NCI-H1436 treated with DMSO at 0.1 percent for 48 hours (cell line): ENCODE measurements at places on chromosomes 12 and 14.

DNA sequence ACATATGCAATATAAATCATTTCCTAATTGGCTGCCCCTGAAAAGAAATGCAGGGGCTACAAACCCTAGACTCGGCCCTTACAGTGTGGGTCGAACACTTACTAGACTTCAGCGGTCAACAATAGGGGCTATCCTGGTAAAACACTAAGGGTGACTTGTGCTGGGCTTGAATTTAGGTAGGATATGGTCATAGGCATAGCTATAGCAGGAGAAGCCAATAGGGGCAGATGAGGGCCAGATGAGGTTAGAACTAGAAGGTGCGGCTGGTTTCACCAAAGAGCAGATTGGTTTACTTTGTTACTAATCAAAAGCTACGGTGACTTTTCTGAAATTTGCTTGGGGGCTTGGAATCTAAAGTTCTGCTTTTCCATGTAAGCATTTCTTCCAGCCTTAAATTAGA is 282.3 kb upstream of the DIO2 start:
- no peak for DNase-seq

DNA sequence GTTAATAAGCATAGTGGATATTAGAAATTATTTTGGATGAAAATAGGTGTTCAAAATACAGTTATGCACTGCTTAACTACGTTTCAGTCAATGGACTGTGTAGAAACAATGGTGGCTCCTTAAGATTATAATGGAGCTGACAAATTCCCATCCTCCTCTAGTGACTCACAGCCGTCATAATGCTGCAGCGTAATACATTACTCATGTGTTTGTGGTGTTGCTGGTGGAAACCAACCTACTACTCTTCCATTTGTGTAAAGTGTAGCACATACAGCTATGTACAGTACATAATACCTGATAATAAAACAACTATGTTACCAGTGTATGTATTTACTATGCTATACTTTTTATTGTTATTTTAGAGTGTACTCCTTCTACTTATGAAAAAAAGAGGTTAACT is 111.2 kb upstream of the TMCC3 start:
- no peak for DNase-seq

DNA sequence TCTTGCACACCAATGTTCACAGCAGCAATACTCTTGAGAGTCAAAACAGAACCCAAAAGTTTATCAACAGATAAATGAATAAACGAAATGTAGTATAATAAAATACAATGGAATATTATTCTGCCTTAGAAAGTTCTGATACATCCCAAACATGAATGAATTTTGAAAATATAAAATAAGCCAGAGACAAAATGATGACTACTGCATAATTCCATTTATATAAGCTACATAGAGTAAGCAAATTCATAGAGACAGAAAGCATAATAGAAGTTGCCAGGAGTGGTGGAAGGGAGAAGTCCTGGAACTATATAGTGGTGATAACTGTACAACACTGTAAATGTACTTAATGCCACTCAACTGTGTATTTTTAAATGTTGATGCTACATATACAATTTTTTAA is 21.1 kb downstream of the KDM5A start:
- no peak for DNase-seq

- no peak for DNase-seq
Measured at GRCh38 chr14:23055621-23056144, 1.6 kb downstream of the CDH24 start.

- no peak for DNase-seq
Measured at GRCh38 chr14:95221531-95221930, 64.2 kb upstream of the DICER1 start.

DNA sequence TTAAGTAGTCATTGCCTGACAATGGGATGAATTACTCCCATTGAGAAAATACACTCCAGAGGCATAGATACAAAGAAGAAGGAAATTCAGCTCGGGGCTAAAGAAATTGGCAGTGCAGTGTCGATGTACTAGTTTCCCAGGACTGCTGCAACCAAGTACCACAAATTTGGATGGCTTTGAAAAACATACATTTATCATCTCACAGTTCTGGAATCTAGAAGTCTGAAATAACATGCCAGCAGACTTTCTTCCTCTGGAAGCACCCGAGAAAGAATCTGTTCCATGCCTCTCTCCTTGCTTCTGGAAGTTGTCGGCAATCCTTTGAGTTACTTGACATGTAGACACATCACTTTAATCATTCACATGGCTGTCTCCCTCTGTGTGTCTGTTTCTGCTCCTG is 101.9 kb downstream of the TMTC3 start:
- no peak for DNase-seq

DNA sequence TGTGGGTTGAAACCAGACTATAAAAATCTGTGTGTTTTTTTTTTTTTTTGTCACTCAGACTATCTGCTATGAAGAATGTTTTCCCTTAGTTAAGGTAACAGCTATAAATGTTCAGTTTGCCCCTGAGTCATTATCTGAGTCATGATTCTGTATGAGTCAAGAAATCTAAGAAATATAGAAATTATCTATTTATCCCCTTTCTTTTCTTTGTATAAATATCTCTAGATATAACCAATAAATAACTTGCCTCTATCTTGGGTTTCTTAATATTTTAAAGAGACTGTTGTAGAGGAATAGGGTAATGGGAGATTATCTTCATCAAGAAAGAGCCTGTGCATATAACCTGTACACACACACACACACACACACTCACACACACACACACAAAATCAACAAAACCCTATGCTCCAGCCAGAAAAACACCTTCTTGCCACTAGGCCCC is 161.7 kb upstream of the EEA1 start:
- no peak for DNase-seq

GRCh38 chr12:67354966-67355365 is 85.8 kb downstream of the CAND1 start:
- DNase-seq, result no peak

DNA sequence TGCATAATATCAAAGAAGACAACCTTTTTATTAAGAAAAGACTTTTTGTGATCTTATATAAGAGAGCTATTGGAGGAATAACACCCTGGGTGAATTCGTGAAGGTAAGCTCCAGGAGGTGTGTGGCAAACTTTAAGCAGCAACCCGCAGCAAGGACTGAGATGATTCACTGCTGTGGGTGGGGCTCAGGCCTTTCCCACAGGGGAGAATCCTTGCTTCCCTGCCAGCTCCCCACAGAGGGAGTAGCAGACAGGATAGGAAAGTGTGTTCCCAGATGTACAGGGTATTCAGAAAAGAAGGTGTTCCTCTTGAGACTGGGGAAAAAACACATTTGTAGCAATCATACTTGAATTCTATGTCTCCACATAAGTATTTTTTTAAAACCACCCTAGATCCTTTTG is 9.2 kb downstream of the NDUFA12 start:
- no peak for DNase-seq

DNA sequence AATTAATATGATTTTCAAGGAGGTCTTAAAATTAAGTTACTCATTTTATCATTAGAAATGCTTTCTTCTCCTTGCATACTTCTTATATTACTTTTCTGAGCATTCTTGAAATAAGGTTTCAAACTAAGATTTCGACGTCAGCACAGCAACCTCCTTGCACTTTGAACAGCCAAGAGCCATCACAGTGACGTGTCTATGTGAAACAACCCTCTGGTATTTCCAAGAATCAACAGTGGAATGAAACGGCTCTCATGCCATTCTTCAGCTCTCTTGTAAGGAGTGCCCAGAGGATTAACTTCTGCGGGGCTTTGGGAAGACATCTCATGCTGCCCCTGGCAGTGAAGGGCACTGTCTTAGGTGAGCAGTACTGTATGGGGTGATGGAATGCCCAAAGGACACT is 109.2 kb downstream of the EFCAB11 start:
- no peak for DNase-seq

- no peak for DNase-seq
Measured at GRCh38 chr12:53185582-53186153, 4.9 kb upstream of the CSAD start.

GRCh38 chr14:64730681-64731080 is 26.5 kb downstream of the PLEKHG3 start:
- no peak for DNase-seq

DNA sequence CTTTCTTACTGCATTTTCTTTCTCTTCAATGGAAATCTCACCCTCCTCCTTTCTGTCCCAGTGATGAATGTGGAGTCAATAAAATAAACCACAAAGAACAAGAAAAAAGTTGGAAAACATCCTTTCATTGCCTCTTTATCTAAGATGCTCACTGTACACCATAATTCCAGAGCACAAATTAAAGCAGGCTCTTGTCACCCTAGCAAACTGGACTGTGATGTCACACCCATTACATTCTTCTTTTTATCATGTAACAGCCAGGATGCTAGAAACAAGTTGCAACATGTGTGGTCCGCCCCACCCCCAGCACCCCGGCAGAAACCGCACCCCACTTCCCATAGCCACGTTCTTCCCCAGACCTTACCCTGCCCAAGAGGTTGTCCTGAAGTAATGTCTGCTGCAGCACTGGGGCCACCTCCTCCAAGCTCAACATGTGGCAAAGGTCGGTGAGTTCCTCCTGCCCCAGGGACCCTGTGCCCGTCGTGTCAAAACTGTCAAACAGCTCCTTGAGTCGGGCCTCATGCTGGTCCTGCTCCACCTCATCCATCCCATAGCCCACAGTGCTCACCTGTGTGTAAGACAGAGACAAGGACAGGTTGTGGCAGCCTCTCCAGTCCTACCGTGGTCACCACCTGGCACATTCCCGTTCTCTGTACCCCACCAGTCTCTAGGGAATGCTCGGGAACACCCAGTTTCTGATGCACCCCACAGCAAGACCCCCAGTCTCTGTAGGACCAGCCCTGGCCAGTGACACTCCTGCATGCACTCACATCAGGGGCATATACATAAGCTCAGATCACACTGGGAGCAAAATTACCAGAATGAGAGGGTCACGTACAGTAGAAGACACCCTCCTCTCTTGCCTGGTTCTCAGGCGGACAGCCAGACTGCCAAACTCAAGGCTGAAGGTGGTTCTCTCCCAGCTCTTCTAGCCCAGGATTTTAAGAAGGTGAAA is 9.2 kb downstream of the NIN start:
- no peak for DNase-seq

DNA sequence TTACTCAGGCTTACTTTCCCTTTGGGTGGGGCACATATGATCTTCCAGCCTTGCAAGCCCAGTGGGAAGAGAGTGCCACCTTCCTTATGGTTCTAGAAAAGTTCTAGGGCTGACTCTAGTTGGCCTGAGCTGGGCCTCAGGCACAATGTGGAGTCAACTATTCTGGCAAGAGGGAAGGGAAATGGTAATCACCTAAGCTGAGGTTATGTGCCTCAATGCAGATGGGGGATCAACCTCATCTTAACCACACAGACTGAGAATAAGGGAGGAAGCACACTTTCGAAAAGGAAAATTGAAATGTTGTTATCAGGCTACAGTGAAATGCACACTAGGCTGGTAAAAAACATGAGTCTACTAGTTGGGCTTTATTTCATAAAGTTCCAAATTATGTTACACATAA is 77.5 kb upstream of the RMST start:
- no peak for DNase-seq

GRCh38 chr12:67070307-67070600 is 198.9 kb upstream of the CAND1 start:
- DNase-seq, result no peak

- no peak for DNase-seq
Measured at GRCh38 chr12:66160704-66161103, 9.1 kb downstream of the TMBIM4 start.

- DNase-seq, result no peak
Measured at GRCh38 chr14:35347323-35348043, 55.3 kb downstream of the PSMA6 start.

DNA sequence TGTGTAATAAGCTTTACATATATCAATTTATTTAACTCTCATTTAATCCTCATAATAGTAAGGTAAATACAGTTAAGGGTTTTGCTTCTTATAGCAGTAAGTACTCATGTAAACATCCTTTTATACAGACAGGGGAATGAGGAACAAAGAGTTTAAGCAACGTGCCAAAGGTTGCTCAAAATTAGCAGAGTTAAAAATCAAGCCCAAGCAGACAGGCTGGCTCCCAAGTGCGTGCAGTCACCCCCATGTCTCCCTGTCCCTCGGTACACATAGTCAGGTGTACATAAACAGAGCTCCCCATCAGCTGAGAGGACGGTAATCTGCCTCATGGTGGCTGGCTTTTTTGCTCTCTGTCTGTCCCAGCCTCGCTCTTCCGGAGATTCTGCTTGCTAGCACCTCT is 126.4 kb downstream of the DERA start:
- no peak for DNase-seq

GRCh38 chr14:20684662-20685456 is 499 bp downstream of the RNASE4 start:
- DNase-seq, result no peak

GRCh38 chr14:35740215-35740614 is 68.9 kb downstream of the RALGAPA1 start:
- DNase-seq, result no peak

- peak; percentile 30 for DNase-seq
Measured at GRCh38 chr14:62126879-62127478, 364.8 kb downstream of the SNAPC1 start.

DNA sequence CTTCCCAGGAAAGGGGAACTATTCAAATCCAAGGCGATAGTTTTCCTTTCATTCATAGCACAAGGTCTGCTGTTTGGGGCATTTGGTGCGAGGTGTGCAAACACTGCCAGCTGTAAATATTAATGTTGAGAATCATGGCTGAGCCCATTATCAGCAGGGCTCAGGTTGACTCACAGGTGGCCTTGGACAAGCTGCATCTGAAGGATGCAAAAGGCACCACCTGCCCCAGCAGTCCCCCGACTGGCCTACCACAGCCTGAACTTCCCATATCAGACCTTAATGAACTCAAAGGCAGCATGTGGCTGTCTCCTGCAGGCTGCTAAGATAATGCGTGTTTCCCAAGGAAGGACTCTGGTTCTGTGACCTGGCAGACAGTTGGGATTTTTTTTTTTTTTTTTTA is 93.3 kb upstream of the MAP1LC3B2 start:
- DNase-seq, result no peak

GRCh38 chr12:78392918-78393317 is 471.7 kb upstream of the SYT1 start:
- DNase-seq, result no peak

- no peak for DNase-seq
Measured at GRCh38 chr12:6213969-6214368, 13.8 kb downstream of the CD9 start.

- DNase-seq, result no peak
Measured at GRCh38 chr12:106187155-106187789, 48.5 kb upstream of the NUAK1 start.

GRCh38 chr12:74171478-74171909 is 366.1 kb upstream of the ATXN7L3B start:
- DNase-seq, result no peak

DNA sequence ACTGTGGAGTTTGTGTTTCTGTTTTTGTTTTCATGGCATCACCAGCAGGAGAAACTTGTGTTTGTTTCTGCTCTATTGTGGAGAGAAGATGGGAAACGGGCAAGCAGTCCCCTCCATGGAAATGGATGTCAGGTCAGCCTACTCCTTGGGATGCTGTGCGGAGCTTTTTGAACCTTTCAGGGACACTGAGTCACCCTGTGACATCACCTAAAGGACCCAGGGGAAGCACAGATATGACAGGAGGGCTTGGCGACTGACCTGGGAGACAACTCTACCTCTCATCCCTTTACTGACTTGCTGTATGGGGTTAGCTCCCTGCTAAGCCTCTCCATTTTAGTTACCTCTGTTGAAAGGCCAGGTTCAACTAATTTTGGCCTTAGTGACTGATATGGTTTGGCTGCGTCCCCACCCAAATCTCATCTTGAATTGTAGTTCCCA is 706.9 kb upstream of the TMEM132C start:
- DNase-seq, result no peak

GRCh38 chr12:95358111-95359083 is 115.6 kb upstream of the METAP2 start:
- DNase-seq, result no peak
